ENCODE measurements at places on chromosomes 3 and 15.

GRCh38 chr3:186882881-186883685 is 40.6 kb downstream of the ADIPOQ start:
- DNase-seq, result peak; percentile 82

DNA sequence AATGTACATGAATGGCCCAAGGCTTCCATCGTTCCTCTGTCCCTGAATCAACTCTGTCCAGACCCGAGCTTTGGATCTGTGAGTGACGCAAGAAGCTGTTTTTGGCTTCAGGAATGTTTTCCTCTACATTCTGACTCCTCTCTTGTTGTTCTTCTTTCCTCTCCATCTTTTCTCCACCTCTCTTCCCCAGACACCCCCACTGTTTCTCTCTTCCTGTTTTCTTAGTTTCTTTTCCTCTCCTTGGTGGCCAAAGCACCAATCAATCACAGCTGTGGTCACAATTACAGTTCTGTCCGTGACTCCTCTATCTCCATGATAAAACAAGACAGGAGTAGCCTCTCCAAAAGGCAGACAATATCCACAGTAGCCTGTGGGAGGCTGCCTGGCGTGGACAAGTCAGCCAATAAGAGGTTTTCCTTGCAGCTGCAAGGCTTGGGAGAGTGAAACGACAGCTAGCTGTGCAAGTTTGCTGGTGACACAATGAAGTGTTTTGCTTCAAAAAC is 4.9 kb upstream of the TMEM212 start:
- DNase-seq, result peak; percentile 28

DNA sequence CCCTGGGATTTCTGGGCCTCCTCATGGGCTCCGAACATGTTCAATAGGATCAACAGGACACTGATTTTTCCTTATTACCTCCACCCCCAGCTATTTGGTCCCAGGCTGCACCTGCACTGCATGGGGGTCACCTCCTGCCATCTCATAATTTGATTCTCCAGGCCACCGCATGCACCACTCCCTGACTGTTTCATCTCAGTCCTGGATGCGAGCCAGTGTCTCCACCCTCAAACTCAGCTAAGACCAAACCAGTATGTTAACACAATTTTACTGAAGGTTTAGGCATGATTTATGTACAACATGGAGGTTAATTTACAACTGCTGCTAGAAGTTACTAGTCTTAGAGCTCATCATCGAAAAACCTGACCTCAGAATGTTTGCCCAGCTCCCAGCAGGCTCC is 249.5 kb downstream of the UACA start:
- no peak for DNase-seq

DNA sequence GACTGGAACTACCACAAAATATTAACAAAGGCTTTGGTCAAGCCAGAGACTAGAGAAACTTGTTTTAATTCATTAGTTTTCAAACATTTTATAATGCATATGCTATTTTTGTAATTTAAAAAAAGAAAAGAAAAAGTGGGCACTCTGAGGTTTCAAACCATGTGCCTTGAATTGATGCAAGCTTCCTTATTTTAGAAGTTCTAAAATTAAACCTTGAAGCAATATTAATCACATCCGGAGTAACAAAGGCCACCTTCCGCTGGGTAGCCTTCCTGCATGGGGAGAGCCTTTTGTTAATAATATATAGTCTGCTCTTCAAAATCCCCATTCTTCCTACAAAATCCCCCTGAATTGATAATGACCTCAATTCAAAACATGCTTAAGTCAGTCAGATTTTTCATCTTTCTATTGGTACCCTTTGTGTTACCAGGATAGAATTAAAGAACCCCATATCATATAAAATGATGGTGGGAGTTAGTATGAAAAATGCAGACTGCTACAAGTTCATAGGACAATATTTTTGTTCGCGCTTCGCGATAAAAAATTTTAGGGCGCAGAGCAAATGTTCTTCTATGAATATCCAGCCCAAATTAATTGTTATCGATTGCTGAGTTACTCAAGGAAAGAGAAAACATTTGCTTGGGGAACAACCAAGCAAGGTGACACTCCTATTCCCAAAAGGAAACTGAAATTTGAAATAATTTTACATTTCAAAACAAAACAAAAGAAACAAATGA is 30.6 kb downstream of the LDHAL6B start:
- no peak for DNase-seq

DNA sequence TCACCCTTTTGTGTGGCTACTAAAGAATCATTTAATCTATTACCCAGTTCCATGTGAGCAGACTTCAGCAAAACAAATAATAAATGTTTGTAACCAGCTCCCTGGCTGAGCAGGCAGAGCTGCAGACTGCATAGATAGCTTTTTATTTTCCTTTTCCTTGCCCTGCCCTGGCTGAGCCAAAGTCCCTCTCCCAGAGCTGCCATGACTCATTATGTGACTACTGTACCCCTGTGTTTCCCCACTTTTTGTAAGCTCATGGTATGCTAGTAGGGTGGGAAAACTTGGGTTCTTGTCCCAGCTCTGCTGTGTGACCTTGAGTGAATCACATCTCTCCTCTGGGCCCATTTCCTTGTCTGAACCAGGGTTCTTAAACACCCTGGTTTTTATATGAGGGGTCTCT is 127.5 kb downstream of the CLSTN2 start:
- no peak for DNase-seq

- no peak for DNase-seq
These were observed 59.9 kb downstream of the OTOL1 start for GRCh38 chr3:161556533-161556932.

DNA sequence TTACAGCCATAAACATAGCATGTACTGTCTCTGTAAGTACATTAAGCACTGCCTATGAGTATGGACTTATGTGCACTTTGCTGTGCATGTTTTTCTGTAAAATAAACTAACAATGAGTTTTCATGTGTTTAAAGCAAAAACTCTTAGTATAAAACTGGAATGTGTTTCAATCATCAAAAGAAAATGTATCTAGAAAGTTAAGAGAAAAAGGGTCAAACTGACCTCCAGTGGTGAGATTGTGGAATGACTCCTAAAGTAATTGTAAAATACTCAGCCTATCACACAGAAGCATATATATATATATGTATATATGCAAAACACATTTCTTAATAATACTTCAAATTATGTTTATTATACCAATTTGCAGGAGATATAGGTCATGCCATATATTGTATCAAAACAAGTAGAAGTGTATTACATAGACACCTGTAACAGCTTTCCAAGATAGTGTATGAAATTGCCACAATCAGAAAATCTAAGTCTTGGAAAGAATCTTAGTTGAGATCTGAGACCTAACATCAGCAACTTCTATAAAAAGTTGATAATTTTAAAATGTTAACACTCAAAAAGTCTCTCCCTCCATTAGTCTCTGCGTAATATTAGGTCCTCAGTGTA is 199.6 kb downstream of the FMN1 start:
- peak; percentile 26 for DNase-seq

GRCh38 chr15:60652245-60652644 is 173.3 kb upstream of the ICE2 start:
- no peak for DNase-seq

GRCh38 chr15:58148120-58148519 is 9.9 kb downstream of the AQP9 start:
- no peak for DNase-seq

DNA sequence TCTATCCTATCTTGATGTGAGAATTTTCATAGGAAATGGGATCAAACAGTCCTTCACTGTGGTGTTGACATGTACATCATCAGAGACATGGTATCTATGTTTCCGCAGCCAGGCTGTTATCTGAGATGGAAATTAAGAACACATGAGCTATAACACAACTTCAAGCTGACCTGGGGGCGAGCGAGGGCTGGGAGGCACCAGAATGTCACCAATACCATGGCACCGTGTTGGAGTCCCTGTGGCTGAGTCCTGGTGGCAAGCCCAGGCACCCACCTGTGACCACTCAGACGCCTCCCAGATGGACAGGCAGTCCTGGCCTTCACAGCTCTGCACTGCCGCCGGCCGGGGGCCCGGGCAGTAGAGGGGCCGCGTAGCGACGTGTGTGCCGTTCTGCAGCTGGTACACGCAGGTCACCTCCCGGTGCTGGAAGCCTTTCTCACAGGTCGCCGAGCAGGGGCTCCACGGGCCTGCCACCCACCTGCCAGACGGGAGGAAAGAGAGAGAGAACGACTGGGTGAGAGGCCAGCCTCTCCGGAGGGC is 263.9 kb upstream of the LYSMD4 start:
- DNase-seq, result no peak

DNA sequence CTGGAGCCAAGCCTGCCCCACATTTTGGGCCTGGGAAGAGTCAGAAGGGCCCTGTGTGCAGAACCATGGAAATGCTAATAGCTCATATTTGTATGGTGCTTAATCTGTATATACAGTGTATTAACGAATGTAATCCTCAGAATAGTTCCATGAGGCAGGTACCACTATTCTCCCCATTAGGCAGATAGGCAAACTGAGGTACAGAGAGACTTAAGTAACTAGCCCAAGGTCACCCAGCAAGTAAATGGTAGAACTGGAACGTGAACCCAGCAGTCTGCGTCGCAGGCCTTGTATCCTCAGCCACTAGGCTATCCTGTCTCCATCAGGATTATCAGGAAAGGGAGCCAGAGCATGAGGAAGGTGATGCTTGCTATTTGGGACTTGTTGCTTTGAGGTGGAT is 28.0 kb upstream of the GLCE start:
- no peak for DNase-seq

- no peak for DNase-seq
These were observed 5.4 kb upstream of the SENP7 start for GRCh38 chr3:101518421-101518871.

DNA sequence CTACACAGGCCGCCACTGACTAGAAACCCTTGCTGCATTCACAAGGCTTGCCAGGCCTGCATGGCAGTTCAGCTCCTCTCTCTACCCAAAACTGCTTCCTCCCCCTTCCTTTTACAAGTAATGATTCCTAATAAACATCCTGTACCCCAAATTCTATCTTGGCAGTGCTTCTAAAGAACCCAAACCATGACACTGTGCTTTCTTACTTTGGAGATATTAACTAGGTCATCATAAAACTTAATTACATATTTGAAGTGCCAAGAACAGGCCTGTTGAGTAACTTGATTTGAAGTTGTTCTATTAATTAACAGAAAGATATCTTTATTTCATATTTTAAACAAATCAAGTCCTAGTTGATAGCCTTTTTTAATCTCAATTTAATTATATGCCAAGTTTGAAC is 88.4 kb downstream of the THBS1 start:
- no peak for DNase-seq

GRCh38 chr15:90241343-90242192 is 7.6 kb downstream of the GDPGP1 start:
- DNase-seq, result peak; percentile 80

DNA sequence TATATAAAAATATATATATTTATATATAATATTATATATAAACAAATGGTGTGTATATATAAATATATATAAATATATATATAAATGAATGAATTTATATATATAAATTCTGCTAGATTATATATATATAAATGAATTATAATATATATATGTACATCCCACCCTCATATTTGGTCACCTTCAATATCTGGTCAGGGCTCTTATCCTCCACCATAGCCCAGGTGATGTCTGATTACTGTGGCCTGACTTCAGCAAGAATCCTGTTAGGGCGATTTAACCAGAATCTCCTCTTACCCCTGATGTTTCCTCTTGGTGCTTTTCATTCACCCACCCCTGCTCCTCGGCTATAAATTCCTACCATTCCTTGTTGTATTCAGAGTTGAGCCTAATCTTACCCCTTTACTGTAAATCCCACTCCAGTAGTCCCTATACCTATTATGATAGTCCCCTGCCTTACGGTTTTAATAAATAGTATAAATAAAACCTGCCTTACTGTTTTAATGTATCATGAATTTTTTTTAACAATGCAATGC is 439.6 kb downstream of the PLOD2 start:
- DNase-seq, result no peak

DNA sequence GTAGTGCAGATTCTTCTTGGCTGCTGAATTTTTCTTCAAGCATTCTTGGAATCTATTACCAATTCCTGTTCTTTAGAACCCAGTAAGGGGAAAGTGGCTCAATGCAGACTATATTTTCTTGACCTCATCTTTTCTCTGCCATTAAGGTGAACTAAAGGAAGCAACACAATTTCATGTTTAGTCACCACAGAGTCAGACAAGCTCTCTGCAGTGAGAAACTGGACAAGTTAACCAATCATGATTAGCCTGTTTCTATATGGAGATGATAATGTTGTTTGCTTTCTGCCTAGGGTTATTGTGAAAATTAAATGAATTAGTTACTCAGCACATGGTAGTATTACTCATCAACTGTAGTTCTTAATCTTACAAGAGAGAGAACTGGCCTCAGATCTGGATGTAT is 1075.1 kb downstream of the AGBL1 start:
- DNase-seq, result no peak

DNA sequence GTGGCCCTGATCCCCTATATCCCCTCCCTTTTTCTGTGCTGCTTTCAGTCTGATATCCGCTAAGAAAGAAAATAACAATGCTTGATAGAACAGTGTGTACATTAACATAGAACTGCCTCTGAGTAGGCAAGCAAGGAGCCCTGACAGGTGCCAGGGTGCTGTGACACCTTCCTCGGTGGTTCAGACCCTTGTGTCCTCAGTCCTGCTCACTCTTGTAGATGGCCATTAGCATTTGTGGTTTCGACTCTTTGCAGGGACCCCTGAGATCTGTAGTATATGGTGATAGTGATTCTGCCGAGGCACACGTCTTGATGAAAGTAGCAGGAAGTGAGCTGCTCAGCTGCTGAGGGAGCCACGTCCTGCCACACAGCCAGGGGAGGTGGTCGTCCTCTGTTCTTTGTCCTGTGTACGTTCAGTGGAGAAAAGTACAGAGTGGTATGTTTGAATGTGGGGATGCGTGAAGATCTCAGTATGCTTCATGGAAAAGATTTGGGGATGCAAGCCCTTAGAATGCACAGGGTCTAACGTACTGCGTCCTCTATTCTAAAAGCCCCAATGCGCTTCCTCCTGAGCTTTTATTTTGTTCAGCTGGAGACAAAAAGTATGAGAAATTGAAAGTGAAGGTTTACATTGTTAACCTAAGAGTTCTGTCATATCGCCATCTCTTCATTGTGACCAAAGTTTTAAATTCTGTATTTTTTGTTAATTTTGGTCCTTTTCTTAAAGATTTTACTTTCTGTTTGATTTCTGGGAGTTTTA is 35.4 kb downstream of the PXYLP1 start:
- no peak for DNase-seq

DNA sequence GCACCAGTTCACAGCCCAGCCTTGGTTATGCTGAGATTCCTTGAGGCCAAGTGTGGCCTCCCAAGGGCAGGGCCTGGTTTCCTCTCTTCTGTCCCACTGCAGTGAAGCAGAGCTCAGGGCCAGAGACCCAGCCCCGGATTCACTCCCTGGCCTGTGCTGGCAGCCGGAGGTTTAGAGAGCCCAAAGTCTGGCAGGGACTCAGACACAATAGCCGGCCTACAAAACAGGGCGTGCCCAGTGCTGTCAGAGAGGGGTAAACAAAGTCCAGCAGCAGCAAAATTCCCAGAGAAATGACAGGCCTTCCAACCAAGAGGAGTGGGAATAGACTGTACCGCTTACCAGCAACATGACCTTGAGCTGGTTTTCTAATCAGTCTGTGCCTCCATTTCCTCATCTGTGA is 14.0 kb downstream of the VIPR1 start:
- no peak for DNase-seq

DNA sequence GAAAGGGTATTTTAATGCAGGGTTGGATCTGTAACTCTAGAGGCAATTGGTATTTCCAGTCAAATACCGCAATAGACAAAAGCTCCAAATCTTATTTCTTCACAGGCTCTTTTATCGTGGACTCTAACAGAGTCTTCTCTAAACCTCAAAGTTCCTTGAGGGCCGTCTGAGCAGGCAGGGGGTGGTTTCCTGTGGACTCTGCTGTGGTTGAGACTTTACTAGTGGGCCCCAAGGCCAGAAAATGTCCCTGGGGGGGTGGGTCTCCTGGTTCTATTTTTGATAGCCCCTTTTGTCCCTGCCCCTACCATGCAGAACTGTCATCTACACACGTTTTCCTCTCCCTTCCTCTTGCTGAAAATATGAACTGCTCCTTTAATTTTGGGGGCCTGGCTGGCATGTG is 80.1 kb downstream of the ASB7 start:
- no peak for DNase-seq

Data from K562 (cell line).